ENCODE measurements at places on chromosomes 7 and 10.

DNA sequence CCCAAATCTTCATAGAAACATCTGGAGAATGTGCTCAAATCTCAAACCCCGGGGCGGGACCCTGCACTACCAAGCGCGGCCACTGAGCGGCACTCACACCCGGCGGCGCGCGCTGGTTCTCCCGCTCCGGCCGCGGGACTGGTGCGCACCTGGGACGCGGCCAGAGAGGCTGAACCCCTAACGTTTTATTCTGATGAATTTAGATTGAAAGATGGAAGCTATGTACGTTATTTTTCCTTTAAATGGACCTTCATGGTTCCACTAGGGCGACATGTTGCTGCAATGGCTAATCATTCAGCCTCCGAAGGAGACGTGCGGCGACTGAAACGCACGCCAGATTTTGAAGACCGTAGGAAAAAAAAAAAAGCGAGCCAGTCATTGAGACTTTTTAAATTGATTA is 107.0 kb upstream of the INSIG1 start:
- DNase-seq: no peak

DNA sequence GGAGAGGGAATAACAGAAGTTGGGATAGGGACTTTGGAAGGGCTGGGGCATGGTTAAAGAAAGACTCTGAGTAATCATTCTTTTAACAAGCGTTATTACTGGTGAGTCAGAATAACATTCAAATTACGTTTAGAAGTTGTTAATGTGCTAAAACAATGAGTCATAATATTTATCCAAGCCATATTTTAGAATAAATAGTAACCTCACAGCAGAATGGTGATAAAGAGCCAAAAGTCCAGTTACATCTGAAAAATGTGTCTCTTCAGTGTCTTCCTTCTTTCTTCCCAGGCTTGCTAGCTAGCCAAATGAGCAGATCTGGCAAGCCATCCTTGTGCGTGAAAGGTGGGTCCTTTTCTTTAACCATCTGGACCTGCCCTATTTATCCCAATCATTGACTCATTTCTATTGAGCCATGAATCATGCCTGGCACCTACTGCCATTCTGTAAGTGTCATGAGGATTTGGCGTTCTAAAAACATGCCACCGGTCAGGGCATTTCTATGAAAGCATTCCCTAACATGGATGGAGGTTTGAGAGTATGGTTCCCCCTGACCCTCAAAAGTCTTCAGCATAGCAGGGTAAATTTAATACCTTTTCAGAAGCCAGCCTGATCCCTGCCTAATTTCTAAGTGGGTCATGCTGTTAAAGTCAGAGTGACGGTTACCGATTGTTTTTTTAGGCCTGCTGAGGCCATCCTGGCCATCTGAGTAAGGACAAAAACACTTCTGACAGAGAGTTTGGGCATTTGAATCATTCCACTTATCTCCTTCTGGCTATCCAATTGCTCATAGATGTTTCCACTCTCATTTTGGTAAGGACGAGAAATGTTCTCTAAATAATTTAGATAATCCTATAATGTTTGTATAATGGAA is 26.9 kb downstream of the MYPN start:
- DNase-seq: no peak

- DNase-seq: peak; percentile 44
These were observed 109.2 kb downstream of the STRA8 start for GRCh38 chr7:135342887-135343286.

- no peak for DNase-seq
These were observed 270.8 kb upstream of the POM121L12 start for GRCh38 chr7:52764492-52765169.

DNA sequence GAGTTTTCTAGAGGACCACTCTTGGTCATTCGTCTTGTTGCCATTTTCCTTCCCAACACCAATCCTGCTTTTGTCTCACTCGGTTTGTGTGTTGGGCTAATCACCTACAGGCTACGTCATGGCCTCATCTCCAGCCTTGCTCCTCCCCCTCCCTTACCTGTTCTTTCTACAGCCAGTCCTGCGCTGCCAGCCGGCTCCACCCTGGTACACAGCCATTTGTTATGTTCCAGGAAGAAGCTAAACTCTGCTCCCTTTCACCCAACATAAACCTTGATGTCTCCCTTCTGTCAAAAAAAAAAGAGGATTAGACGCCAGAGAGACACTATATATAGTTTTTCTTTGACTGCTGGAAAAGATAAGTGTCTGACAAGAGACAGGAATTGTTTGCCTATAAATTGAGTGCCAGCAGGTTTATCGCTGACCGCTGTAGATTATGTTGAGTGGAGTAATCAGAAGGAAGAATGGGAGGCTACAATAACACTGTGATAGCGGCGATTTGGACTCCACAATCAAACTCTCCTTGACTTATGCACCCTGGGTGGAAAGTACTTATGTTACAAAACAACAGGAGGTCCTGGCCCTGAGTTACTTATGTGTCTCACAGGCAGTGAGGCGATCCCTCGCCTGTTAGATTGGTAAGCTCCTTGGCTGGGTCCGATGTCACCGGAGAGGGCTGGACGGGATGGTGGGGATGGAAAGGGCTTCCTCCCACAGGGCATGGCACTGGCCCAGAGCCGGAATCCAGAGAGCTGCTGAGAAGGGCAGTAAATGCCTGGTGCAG is 171.3 kb upstream of the BMPER start:
- DNase-seq: peak; percentile 23

- no peak for DNase-seq
These were observed 24.1 kb downstream of the TAX1BP1 start for GRCh38 chr7:27763983-27764508.

DNA sequence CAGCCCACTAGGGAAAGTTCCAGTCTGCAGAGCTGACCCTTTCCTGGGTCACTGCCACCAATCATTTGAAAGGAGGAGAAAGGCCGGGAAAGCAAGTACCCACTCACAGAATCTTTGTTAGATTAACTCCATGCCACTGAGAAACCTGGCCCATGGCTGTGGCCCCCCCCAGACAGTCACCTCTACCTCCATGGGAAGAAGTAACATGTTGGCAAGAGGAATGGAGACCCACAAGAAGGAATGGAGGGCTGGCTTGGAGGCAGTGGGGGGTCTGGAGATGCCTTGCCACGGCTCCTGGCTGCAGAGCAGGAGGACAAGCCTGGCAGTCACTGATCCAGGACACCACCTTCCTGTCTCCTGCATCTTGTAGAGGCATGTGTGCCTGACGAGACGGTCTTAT is 32.9 kb downstream of the CUZD1 start:
- DNase-seq: no peak

DNA sequence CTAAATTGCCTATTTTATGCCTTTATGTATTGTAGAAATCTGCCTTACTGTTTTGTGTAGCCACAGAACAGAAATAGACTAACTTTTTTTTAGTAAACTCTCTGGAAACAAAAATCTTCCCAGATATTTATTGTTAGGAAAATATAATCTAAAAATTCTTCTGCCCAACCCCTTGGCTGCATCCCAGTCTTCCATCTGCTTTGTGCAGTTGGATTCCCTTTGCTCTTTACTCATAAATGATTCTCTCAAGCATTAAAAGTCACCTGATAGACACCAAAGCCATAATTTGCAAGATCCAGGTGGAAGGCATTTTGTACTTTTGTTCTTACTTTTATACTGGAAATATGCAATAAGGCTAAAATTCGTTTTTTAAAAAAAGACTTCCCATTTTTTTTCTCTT is 6.1 kb upstream of the CAV2 start:
- no peak for DNase-seq

DNA sequence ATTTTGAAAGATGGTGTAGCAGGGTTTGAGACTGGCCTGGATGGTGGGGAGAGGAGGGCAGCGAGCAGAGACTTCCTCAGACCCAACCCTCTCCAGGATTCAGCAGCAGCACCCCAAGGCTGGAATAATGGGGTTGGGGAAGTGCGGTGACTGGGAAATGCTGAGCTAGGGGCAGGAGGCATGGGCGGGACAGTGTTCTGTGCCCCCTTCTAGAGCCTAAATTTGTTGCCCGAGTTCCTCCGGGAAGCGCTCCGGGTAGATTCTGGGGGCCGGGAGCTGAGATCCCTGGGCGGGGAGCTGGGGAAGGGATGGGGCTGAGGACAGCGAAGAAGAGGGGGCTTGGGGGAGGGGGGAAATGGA is at the start of gene CHAT:
CHAT (plus strand) TSS at position 156 of the 360 bp plus-strand sequence; CDS start at position 309, 153 bp downstream.
- DNase-seq: no peak

- peak; percentile 67 for DNase-seq
These were observed 11.7 kb upstream of the EDRF1 start for GRCh38 chr10:125707541-125708468.

GRCh38 chr7:18520450-18521235 is 25.1 kb downstream of the HDAC9 start:
- DNase-seq: no peak

DNA sequence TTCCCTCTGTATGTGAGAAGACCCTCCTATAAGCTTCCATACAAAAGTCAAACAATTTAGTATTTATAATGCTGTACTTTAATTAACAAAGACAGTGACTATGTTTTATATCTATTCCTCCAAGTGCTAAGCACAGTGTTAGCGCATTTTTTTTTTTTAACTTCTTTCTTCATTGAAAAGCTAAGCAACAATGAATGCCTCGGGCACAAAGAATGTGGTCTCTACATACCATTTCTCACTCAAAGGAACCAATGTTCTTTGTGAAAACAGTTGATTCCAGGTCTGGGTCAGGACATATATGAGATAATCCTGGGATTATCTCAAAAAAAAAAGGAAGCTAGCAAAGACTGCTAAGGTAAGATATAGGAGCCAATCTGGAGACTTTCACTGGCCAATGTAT is 26.2 kb upstream of the REEP3 start:
- DNase-seq: no peak

GRCh38 chr7:130394421-130395195 is 14.3 kb downstream of the CPA1 start:
- DNase-seq: no peak

DNA sequence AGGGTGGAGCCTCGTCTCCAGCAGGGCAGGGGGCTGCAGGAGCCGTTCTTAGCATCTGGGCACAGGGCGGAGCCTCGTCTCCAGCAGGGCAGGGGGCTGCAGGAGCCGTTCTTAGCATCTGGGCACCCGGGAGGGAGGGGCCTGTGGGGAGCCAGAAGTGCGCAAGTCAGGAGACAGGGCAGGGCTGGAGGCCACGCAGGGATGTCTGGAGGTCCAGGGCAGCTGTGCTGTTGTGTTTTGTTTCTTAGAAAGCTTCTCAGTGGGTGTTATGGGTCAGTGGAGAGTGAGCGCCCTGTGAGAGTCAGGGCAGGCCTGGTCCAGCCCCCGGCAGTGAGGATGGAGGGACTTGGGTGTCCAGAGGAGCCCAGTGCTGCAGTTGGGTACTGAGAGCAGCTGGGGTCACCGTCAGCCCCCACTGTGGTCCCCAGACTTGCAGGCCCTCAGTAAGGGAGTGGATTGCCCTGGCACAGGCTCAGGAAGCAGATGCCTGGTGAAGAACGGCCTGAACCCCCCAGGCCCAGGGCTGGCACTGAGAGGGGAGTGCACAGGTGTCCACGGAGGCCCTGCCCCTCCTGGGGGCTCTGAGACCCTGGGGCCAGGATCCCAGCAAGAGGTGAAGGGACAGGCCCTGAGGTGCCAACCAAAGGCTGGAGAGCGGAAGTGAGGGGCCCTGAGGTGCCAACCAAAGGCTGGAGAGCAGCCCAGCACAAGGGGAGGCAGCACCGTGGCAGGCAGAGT is 29.8 kb downstream of the FAM20C start:
- no peak for DNase-seq

DNA sequence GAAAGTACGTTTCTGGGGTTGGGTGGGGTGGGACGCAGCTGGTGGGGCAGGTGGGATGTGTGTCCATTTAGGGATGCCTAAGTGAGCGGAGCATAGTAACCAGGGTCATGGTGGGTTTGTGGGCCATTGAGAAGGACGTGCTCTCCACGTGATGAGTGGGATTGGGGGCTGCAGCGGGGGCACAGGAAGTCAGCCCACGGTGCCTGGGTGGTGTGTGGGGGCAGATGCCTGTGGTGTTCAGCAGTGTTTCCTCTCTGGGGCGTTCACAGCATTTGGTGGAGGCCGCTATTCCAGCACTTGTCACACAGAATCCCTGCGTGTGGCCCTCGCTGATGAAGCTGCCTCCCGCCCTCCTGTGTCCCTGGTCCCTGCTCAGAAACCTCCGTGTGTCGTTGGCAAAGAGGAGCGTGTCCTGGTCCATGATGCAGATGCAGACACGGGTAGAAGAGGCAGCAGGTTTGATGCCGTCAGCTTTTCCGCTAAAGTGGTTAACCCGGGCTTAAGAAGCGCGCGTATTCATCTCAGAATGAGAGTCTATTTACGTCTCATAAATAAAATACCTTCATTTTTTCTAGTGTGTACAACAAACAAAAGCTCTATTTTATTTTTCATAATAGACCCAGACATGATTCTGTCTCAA is 274.2 kb downstream of the ADARB2 start:
- DNase-seq: no peak

DNA sequence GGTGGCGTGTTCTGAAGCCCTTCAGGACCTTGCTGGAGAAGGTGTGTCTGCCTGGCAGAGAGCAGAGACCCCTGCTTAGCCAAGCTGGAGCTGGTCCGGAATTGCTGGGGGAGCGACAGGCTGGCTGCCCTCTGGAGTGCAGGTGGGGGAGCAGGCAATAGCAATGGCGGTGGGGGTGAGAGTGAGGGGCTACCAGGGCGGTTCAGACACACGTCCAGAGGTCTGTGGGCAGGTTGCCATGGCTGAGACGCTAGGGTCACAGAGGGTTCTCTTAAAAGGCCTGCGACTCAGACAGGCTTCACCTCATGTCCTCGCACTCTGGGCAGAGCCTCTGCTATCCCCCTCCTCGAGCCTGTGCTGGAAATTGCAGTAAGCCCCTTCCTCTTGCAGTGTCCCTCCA is 329.0 kb upstream of the C7orf33 start:
- no peak for DNase-seq

DNA sequence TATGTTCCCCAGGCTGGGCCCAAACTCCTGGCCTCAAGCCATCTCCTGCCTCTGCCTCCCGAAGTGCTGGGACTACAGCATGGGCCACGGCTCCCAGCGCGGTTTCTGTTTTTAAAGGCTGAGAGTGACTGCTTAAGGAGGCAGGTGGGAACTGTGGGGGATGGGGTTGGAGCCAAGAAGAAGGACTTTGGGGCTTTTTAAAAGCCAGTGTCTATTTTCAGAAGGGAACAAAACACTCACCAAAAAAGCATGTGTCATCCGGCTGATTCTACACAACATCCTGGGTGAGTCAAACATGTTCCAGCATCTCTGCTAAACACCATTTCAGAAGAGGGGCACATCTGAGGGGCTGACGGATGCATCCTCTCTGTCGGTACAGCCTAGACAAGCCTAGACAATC is 824.5 kb downstream of the TYW1 start:
- no peak for DNase-seq

DNA sequence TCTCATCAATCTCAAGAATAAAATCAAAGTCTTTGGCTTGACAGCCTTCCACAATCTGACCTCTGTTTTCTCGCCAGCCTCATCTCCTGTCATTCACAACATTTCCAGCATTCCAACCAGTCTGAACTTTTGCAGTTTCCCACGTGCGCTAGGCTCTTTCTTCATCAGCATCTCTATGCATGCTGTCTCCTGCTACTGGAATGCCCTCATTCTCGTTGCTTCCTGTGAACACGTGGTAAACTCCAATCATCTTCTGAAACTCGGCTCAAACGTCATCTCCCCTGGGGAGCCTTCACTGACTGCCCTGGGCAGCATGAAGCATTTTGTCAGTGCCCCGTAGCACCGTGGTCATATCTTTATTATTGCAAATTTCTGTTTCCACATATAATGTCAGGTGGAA is 12.2 kb upstream of the RSBN1L start:
- no peak for DNase-seq

- no peak for DNase-seq
These were observed 21.0 kb upstream of the RPA3 start for GRCh38 chr7:7739204-7740036.
